ENCODE measurements at places on chromosomes 2 and 18.

GRCh38 chr18:10973567-10974203 is 175.7 kb downstream of the PIEZO2 start:
- no peak for DNase-seq

- no peak for DNase-seq
These were observed 58.8 kb upstream of the NOL4 start for GRCh38 chr18:34283506-34283905.

DNA sequence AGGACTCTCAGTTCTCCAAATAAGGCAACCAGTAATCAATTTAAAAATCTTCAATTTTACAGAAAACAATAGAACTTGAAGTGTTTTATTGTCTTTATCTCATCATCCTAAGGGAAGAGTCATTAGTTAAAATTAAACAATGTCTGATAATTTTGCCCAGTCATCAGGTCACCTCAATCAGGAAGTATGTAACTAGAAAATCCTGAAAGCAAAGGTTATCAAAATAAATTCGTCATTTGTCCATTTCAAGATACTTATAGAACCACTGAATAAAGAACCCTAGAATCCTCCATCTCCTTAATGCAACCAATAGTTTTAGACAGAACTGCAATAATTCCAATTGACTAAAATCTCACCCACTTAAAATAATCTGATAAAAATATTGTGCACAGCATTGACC is 115.2 kb downstream of the NCKAP5 start:
- no peak for DNase-seq

DNA sequence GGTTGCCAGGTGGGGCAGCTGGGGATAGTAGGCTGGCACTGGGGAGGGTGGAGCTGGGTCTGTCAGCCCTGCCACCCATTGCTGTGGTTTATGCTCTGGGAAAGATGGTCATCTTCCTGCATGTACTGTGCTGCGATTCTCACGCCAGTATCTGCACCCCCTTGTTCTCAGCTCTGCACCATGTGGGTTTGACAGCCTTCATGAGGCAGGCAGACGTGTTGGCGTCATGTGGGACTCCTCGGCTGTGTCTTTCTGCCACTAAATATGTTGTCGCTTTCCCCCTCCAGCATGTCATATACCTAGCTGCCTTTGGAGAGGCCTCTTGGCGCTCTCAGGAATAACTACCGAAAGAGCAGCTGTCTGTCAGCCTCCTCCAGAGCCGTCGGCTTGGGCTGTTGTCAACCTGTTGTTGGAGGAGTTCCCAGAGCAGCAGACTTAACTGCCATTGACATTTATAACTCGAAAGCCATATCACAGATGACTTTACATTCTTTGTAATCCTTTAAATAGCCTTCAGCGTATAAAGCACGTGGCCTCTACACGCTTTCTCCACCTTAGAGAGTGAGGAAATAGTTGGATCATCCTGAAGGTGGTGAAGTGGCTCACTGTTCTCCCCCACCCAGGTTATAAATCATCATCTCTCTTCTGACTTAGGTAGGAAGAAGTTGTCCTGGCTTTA is 80.4 kb upstream of the MGAT5 start:
- no peak for DNase-seq

DNA sequence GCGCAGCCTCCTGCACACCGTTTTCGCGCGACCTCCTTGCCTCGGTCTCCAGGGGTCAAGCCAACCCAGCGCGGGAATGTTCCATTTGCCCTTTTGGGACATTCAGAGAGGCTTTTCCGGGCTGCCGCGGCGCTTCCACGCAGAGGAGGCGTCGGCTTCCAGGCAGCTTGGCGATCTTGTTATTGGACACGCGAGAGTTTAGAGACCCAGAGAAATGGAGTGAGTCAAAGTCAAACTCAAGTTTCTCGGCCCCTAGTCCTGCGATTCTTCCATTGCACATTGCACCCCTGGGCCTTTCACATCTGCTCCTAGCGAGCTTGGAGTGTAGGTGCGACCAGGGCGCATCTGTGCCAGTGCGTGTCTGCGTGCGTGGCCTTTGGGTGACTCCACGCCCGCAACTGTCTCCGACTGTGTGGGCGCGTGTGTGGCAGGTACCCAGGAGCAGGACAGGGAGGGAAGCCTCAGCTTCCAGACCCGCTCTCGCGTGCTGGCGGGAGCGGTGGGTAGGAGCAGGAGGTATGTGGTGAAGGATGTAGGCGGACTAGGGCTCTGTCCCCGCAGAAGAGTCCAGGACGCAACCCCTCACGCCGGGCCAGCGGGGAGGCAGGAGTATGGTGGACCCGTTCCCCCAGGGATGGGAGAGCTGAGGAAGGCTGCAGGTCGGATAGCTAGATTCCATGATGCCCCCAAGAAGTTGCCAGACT is 13.5 kb downstream of the SIX3 start:
- DNase-seq, result no peak

- no peak for DNase-seq
These were observed 40.2 kb downstream of the MAP4K4 start for GRCh38 chr2:101737478-101738255.

DNA sequence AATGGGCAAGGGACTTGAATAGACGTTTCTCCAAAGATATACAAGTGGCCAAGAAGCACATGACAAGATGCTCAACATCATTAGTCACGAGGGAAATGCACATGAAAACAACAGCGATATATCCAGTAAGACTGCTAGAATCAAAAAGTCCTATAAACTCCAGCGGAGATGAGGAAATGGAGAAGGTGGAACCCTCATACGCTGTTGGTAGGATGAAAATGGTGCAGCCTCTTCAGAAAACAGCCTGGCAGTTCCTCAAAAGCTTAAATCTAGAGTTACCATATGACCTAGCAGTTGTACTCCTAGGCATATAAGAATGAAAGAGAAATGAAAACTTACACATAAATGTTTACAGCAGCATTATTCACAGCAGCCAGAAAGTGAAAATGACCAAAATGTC is 48.1 kb downstream of the HPCAL1 start:
- DNase-seq, result no peak

DNA sequence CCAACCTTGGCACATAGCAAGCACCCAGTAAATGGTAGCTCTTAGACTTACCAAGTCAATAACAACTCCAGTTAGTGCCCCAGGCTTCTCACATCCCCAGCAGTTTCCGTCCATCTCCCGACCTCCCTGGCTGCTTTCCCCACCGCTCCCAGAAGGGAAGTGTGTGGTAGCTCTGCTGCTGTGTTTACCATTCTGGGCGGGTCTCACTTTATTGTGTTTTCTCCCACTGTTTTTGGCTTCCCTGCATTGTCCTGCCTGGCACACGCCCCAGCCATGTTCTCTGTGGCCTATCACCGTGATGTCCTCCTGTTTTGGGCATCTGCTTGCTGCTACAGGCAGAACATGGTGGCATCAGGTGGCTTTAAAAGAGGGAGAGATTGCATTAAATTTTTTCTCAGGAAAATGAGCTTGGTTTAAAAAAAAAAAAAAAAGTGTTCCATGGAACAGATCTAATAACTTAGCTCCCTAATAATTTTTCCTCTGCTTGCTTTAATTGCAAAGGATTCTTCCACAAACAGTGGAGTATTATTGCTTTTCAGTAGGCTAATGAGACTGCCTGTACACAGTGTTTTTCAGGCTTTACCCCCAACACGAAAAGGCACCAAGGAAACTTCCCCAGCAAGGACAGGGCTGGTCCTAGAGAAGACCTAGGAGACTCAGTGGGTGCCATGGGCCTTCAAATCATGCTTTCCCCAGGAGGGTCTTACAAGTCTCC is 8.0 kb upstream of the COX7A2L start:
- DNase-seq, result no peak

GRCh38 chr2:120053891-120054290 is 41.0 kb downstream of the EPB41L5 start:
- no peak for DNase-seq

DNA sequence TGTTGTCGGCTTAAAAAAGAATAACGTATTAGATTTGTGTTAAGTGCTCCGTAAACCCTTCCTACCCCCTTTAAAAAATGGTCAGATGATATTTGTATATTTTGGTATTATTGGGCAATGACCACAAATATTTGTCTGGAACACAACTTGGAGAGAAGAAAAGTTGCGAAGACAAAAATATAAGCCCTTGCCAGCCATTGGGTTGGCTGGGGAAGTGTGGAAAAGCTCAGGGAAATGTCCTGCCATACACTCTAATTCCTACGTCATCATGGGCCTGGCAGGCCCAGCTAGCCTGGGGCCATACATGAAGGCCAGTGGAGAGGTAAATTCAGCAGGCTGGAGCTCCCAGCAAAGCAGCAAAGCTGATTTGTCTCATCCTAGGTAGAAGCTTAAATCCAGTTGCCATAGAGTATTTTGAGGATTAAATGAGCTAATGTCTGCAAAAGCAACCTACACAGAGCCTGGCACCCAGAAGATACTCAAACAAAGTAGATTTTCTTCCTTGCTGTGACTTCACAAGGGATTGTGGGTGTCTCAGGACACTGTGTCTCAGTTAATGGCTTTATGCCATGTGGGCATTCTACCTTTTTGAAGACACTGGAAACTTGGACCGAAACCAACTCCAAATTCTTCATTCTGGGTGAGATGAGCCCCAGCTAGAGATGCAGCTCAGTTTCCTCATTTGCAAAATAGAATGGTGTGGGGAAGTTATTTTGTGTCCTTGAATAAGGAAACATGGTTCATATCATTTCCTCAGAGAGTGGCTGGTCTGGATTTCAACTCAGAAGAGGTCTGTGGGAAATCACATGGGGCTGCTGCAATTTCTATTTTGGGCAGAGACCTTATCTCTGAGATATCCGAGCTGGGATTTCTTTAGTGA is 87.9 kb upstream of the MAP4K3 start:
- DNase-seq, result no peak

GRCh38 chr2:19745318-19746136 is 156.3 kb downstream of the TTC32 start:
- no peak for DNase-seq

DNA sequence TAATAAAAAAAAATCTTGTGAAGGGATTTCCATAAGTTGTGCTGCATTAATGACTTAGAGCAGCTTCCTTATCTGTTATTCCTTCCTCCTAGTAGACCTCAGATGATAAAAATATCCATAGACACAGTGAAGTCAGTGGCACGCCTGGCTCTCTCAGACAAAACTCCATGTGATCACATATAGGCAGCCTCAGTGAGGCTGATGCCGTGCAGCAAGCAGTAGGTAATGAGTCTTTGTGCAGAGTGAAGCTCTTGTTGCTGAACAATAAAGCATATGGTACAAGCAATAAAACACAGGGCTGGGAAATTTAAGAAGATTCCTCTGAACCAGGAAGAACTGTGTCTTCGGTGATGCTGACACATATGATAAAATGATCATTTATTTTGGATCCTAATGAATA is 102.7 kb downstream of the CSRNP3 start:
- DNase-seq, result no peak

DNA sequence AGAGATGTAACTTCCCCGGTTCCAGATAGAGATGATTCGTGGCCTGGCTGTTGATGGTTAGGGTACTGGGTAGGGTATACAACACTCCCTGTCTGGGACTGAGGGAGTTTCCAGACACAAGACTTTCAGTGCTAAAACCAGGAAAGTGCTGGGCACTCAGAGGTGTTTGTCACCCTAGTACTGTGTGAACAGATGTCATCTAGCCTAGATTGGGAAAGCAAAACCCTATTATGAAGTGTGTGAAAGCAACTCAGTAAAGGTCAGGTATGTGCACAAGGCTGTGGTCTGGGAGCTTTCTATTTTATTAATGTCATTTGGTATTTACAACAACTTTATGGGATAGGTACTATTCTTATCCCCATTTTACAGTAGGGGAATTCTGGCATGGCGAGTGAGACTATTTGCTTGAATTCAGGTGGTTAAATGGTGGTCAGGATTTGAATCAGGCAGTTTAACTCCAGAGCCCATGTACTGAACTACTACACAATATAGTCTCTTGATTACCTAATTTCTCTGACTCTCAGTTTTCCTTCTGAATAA is 2.6 kb downstream of the BZW1 start:
- no peak for DNase-seq

GRCh38 chr18:9756271-9756932 is 48.3 kb downstream of the RAB31 start:
- no peak for DNase-seq

DNA sequence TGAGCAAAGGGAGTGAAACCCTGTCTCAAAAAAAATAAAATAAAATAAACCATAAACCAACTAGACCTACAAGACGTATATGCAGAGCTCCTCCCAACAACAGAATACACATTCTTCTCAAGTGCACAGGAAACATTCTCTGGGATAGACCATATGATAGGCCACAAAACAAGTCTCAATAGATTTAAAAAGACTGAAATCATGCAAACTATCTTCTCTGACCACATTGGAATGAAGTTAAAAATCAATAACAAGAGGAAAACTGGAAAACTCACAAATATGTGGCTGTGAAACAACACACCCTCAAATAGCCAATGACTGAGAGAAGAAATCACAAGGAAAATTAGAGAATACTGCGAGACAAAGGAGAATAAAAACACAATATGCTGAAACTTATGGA is 7.2 kb upstream of the AFG3L2 start:
- DNase-seq, result no peak

- DNase-seq, result no peak
These were observed 50.9 kb downstream of the DCDC2C start for GRCh38 chr2:3754280-3754679.

- no peak for DNase-seq
These were observed 21.2 kb downstream of the DYNAP start for GRCh38 chr18:54612237-54612636.

DNA sequence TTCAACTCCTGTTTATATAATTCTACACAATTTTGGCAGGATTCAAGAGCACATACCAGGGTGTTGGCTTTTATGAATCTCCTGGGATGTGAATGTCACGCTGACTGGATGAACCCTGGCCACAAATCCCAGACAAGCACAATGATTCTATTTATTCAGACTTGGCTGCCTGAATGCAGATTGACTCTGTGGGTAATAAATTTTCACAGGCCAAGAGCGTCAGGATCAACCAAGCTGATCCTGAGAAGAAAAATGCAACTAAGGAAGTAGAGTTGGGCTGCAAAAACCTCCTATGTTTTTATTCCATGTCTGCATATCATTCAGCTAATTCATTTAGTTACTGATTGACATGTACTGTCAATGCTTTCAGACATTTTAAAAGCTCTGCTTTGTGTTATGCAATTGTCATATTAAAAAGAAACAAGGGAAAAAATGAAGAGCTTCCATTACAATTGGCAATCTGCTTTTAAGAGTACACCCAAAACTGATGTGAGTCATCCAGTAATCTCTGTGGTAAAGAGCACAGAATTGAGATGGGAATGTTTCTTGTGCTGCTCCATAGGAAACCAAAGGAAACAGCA is 173.0 kb upstream of the REV1 start:
- no peak for DNase-seq

DNA sequence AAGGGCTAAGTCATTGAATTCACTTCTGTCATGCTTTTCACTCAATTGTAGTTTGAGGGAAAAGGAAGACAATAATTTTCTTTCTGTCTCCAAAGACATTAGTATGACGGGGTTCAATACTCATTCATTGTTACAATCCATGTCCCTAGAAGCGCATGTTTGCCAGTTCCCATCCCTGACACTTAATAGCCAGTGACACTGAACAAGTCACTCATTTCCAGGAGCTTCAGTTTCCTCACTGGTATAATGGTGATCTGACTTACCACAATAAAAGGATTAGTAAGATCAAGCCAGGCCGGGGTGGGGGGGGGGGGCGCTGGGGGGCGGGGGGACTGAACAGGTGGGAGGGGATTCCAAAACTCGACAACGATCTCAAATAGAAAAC is 144.8 kb upstream of the MAP3K20 start:
- DNase-seq, result no peak
